ENCODE measurements at places on chromosomes 5 and 9.

DNA sequence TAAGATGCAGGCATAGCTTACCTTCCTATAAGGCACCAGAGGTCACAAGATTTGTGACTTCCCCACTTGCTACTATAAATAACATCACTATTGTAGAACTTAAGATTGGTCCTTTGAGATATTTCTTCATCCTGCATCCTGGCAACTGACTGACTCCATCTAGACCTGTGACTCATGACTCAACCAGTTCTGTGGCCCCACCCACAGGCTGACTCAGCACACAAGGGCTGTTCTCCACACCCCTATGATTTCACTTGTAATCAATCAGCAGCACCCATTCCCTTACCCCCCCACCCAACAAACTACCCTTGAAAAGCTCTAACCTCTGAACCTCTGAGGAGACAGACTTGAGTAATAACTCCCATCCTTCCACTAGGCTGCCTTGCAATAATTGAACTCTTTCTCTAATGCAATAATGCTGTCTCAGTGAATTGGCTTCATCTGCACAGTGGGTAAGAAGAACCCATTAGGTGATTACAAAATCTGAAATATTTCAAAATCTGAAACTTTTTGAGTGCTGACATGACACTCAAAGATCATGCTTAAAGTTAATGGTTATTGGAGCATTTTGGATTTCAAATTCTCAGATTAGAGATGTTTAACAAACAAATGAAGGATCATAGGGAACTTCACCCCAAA, 296.7 kb downstream of the ARL15 start:
- peak; percentile 5 for DNase-seq

DNA sequence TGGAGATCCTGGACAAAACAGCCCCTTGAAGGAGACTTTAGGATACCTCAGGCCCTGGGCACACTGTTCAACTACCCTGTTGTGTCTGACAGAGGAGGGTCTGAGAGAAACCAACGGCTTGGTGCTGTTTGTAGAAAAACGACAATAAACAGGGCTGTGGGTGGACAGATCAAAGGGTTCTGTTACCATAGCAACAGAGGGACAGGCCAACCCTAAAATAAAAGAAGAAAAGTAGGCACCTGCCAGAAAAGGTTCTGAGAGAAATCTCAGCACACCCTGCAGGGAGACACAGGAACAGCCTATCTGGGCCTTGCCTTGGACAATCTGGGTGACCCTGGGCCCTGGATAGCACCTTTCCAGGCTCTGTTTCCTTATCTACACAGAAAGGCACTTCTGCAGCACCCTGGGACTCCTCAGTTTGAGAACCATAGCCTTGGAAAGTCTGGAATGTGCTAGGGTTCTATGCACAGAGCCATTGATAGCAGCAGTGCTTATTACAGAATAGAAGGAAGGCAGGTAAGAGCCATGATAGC, 104.8 kb upstream of the TBC1D2 start:
- DNase-seq = no peak

DNA sequence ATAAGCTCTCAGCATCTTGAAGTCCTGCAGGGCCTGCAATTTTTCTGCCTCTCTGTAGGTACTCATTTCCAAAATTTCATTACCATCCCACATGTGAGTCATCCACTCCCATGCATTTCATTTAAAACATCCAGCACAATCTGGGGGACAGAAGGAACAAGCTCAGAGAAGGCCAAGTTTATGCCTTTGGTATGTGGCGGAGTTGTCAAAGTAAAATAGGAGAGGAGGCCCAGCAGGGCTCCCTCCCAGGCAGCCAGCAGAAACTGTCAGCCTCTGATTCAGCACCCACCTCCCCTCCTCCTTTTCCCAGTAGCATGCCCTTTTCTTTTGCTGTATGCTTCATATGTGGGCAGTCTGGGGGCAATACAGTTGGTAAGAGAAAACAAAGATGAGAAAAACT, 126.4 kb upstream of the ZNF366 start:
- DNase-seq = no peak

DNA sequence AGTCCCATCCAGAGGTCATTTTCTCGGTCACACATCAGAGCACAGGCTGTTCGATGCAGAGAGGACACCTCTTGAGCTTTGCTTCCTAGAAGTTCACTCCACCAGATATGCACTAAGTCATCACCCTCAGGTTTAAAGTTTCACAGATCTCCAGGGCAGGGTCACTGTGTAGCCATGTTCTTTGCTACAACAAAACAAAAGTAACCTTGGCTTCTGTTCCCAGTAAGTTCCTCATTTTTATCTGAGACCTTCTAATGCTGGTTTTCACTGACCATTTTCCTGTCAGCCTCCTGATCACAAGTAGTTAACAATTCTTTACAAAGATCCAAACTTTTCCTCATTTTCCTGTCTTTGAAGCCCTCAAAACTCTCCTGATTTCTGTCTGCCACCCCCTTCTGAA, 97.5 kb upstream of the CTSV start:
- no peak for DNase-seq

- DNase-seq = no peak
These were observed 599.9 kb downstream of the ISL1 start for GRCh38 chr5:51983161-51983560.

GRCh38 chr5:116359592-116359991, 215.0 kb downstream of the SEMA6A start:
- no peak for DNase-seq

DNA sequence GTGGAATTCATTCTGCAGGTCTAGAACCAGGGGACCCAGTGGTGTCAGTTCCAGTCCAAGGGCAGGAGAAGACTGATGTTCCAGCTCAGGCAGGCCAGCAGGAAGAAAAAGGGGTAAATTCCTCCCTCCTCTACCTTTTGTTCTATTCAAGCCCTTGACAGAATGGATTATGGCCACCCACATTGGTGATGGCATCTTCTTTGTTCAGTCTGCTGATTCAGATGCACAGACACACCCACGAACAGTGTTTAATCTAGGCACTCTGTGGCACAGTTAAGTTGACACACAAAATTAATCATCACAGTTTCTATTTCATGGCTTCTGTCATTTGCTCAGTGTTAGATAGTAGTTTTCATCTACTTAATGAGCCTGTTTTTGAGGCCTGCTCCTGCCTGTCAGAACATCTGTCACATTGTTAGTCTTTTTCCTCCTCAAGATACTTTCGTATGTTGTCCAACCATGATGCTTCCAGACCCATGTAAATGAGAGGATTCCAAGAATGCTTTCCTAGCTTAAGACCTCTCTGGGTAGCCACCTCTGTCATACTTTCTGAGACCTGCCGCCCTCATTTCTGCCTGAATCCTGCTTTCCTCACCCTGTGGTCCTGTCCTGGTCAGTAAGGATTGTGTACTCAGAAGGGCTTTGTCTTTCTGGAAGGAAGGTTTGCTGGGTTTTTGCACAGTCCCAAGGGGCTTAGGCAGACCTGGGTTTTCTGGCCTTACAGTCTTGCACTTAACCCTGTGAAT, 72.5 kb downstream of the SPIN1 start:
- no peak for DNase-seq

GRCh38 chr5:119418606-119419100, 33.6 kb upstream of the HSD17B4 start:
- DNase-seq = peak; percentile 13

- no peak for DNase-seq
These were observed 56.8 kb downstream of the PUM3 start for GRCh38 chr9:2787065-2787464.

GRCh38 chr5:67301285-67301903, 104.8 kb upstream of the CD180 start:
- DNase-seq = no peak

DNA sequence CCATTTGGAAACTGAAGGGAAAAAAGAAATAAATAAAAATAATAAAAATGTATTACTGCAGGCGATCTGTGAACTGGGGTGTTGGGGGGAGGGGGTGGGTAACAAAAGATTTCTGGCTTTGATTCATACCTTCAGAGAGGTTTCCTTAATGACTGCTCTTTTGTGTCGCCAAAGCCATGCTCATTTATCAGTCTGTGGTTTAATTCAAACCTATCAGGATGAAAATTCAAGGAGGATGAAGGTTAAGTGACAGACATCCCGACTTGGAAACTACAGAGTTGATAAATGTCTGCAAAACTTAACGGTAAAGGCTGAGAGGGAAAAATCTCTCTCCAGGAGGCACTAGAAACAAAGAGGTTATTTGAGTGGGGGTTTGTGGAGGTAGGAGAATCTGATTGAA, 278.2 kb downstream of the PSAT1 start:
- no peak for DNase-seq

DNA sequence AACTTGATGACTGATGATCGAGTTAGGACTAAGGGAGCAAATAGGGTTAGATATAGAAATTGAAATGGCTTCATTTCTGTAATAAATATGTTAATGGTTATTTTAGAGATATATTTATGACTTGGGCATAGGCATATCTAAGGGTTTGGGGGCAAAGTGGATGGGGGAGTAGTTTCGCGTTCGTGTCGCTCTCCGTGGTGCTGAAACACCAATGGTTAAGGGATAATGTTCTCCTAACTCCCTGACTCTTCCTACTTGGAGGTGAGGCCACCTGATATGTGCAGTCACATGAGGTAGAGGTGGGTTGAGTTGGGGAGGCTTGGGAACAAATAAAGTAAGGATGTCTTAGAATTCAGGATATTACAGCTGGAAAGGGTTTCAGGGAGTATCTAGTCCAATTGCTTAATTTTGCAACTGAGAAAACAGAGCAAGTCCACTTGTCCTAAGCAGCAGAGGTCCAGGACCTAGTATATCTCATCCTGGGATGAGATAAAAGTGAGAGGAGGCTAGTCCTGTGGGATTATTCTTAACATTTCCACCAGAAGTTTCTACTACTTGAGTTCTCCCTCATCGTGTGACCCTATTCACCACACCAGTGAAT, 44.0 kb upstream of the MAP1B start:
- peak; percentile 72 for DNase-seq

DNA sequence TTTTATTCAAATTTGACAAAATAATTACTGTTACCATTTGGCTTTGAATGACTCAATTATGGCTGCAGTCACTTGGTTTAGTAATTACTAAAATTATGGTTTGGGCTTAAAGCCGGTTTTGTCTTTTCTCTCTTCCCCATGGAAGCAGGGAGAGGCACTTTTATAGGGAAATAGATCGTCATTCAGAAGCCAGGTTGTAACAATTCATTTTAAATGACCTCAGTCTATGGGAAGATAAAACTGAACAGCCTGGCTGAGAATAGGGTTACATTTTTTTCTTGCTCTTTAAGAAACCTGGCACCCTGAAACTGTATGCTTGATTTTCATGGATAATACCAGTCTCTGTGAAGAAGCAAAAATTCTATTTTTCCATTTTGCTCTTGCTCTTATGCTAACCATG, 169.8 kb downstream of the SMC2 start:
- DNase-seq = no peak

DNA sequence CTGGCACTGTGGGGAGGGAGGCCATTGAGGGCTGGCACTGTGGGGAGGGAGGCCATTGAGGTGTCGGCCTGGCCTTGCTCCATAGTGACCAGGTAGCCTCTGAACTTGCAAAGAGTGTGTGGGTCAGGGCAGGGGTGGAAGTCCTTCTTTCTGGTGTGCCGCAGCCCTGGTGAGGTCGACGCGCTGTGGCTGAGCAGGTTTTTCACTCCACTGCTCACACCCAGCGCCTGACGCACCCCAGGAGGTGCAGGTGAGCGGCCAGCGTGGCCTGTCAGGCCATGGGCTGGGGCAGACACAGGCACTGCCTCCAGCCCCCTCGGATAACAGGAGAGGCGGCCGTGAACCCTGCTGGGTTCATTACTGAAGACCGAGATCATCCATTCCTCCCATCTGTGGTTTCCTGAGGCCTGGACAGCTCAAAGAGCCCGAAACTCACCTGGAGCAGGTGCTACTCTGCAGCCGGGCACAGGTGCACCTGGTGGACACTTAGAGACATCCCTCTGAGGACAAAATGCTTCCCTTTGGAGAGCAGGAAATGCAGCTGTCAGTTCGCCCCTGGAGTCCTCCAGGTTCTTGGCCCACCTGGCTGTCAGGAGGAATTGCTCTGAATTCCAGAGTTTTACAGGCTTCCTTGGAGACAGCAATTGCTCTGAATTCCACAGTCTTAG, 32.4 kb downstream of the LHX3 start:
- peak; percentile 36 for DNase-seq

DNA sequence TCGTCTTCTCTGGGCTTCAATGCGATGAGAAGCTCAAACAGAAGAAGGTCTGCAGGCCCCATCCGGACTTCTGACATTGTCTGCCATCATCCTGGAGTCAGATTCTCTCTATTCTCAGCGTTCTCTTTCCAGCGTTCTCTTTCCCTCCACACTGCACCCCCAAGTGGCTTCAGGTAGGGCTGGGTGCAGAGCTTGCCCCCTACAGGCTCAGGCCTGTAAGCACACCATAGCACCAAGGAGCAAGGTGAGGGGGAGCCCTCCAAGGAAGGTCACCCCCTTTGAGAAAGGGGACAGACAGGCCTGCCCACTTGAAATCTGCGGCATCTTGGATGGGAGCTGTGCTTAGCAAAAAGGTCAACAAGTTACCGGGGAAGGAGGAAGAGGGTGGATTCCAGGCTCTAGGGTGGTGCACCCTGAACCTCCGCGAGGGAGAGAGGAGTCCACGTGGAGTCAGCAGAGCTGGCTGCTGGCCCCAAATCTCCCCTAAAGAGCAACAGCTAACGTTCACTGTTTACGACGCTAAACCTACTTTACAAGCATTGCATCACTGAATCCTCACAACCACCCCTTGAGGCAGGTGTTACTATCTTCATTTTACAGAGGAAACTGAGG, 27.5 kb downstream of the GPX3 start:
- peak; percentile 53 for DNase-seq

DNA sequence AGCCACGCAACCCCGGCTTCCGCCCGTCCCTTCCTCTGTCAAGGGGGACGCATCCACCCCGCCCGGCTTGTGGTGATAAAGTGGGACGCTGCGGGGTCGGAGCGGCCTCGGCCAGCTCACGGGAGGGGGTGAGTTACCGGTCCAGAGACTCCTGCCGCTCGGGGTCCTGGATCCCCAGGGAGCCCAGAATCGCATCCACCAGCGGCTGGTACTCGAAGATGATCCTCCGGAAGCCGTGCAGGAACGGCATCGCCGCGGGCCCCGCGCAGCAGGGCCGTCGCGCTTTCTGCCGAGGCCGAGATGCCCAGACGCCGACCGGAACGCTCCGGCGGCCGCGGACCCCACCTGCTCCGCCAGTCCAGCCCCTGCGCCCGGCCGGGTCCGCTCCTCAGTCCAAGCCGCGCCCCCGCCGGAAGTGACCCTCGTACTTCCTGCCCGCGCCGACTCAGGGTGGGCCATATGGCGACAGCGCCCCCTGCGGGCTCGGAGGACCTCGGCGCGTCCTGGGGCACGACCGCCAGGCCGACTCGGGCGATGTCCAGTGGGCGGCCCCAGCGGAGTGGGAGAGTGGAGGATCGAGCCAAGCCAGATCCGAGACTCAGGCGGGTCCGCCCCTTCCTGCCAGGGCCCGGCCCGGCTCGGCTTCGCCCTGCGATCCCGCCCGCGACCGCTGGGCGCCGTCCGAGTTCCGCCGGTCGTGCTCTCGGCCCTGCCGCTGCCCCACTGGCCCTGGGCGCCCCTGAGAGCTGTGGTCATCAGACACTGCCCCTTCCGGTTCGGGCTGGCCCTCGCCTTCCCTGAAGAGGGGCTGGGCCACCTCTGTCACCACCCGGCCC, at the start of gene ASB6:
TSS of gene ASB6 (minus strand) at position 402 of the 836 bp plus-strand sequence. CDS start at position 250, 152 bp downstream.
- DNase-seq = peak; percentile 100

GRCh38 chr9:132547976-132548730, 34.3 kb upstream of the BARHL1 start:
- no peak for DNase-seq

GRCh38 chr5:158195416-158196210, 336.7 kb upstream of the CLINT1 start:
- no peak for DNase-seq

- no peak for DNase-seq
These were observed 56.8 kb upstream of the SYNPO start for GRCh38 chr5:150583541-150584225.

Measured in T47D (cell line).